Dermis microvascular lymphatic vessel endothelial cell (primary cell): ENCODE measurements at places on chromosomes 2 and 18. TPM values are rescaled to one million over a fixed set of nuclear protein-coding genes. Genes with fewer than 3 reads are reported as not detected.

The FAHD2A gene
- 26.4 and 27.3 TPM in 2 replicates for total RNA-seq

The XIRP2 gene
- not detected in 2 replicates for total RNA-seq

The GALNT13 gene
- total RNA-seq = 0.13 and 0.25 TPM in 2 replicates

The MYO5B gene
- total RNA-seq = 0.25 and 0.51 TPM in 2 replicates

The DSG4 gene
- not detected in 2 replicates for total RNA-seq

The NAT8 gene
- total RNA-seq = not detected in 2 replicates

The RELCH gene
- total RNA-seq = 14.8 and 21.2 TPM in 2 replicates

The KCNF1 gene
- 3.6 and 8.5 TPM in 2 replicates for total RNA-seq

The SP9 gene
- not detected in 2 replicates for total RNA-seq
